Dermis microvascular lymphatic vessel endothelial cell (primary cell): ENCODE measurements at places on chromosomes 4 and X. TPM values are rescaled to one million over a fixed set of nuclear protein-coding genes. Genes with fewer than 3 reads are reported as not detected.
A peak's percentile ranks its signal among the peaks of the same experiment; 100 is the strongest.

PITX2 gene
- total RNA-seq: under 0.01 TPM in 1 of 2 replicates, not detected in the other

SLC10A4 gene
- total RNA-seq: under 0.01 and 0.13 TPM in 2 replicates

DNA sequence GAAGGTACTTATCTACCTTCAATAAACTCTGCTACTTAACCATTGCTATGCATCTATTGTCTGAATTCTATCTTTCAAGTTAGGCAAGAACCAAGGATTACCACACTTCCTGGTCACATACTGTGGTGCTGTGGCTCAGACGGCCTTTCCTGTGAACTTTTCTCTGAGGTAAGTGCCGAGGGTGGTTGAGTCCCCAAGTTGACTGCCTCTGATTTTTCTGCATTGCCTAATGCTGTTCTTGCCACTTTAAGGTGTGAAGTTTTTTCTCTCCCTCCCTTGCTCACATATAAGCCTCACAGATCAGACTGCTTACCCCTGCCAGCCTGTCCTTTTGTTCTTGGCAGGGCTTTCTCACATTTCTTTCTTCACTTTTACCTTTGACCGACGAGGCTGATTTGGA, 348.0 kb upstream of the POU3F4 start:
- DNase-seq: no peak

DCAF8L2 gene
- total RNA-seq: not detected in 2 replicates

NKX6-1 gene
- total RNA-seq: not detected in 2 replicates

DNA sequence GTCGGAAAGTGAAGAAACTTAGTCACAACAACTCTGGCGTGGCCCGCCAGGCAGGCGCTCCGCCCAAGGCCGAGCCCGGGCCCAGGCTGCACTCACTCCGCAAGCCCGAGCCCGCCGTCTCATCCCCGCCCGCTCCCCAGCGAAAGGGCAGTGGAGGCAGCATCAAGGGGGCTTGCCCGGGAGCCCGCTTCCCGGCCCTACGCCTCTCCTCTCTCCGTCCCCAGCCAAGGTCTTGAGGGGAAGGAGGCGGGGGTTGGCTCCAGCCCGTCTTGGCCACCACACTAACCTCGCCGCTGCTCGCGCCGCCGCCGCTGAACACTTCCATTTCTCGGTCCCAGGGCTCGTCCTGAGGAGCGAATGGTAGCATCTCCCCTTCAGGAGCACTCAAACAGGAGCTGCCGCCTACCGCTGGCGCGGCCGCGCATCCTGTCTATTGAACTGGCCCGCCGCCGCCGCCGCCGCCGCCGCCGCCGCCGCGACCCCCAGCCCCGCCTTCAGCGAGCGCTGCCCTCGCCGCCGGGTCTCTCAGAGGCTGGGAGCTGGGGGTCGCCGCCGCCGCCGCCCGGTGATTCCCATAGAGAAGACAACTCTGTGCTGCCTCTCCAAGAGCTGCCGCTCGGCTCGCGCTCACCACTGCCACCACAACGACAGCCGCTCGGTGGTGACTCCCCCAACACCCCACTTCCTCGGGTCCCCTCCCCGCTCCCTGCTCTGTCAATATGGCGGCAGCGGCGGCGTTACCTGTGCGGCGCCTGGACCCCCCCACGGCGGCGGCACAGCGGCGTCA, at the start of gene RPS6KA6:
Gene RPS6KA6, minus strand, starts transcription at position 667 of the 787 bp plus-strand sequence. Its CDS starts 300 bp downstream, at position 367.
- DNase-seq: peak; percentile 9

EDNRA gene
- 0.38 TPM in 1 of 2 replicates, not detected in the other for total RNA-seq

GRCh38 chrX:125883169-125883568, 282.9 kb downstream of the DCAF12L2 start:
- no peak for DNase-seq

ERVMER34-1 gene
- under 0.01 TPM in 2 replicates for total RNA-seq

NAP1L2 gene
- total RNA-seq: 1.3 and 1.7 TPM in 2 replicates

PABPC1L2A gene
- total RNA-seq: not detected in 2 replicates

NPY1R gene
- 0.13 TPM in 1 of 2 replicates, not detected in the other for total RNA-seq

DNA sequence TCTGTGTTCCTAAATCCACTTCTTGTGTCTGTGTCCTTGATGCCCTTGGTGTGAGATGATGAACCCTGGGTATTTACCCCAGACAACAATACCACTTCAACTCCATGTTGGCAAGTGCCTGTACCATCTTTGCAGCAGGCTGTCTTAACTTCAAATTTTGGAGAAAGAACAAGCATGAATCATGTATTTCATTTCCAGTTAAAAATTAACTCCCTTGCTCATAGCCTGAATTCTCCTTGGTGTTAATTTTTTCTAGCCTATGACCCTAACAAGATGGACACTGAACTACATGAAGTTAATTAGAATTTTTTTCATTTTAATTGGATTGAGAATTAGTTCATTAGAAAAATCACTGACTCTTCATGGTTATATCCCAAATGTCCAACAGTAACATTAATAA, 267.8 kb upstream of the INTU start:
- no peak for DNase-seq

RHOXF1 gene
- not detected in 2 replicates for total RNA-seq

DNA sequence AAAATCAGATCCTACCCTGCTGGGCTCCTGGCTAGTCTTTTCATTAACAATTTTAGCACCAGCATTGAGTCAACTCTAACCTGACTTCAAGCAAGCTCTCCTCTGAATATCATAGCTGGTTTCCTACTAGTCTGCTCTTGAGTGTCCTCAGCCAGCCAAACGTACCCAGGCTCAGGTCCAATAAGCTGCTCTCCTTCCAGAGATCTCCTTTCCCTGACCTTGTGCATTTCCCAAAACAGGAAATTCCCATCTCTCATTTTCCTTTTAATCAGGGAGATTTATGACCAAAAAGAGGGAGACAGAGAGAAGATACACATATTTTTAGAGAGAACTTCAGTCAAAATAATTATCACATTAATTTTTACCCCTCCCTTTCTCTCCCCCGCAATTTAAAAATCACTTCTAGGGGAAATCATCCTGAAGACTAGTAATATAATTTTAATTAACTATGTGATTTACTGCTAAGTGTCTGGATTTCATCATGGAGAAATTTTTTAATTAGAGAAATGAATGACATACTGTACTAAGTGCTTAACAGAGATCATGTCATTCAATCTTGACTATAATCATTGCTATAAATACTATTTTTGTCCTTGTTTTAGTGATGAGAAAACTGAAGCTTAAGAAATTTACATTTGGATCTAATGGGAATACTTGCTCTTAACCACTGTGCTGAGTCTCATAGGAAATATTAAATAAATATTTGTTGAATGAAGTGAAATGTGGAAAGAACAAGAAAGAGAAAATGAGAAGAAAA, 421.7 kb upstream of the INTU start:
- no peak for DNase-seq

DNA sequence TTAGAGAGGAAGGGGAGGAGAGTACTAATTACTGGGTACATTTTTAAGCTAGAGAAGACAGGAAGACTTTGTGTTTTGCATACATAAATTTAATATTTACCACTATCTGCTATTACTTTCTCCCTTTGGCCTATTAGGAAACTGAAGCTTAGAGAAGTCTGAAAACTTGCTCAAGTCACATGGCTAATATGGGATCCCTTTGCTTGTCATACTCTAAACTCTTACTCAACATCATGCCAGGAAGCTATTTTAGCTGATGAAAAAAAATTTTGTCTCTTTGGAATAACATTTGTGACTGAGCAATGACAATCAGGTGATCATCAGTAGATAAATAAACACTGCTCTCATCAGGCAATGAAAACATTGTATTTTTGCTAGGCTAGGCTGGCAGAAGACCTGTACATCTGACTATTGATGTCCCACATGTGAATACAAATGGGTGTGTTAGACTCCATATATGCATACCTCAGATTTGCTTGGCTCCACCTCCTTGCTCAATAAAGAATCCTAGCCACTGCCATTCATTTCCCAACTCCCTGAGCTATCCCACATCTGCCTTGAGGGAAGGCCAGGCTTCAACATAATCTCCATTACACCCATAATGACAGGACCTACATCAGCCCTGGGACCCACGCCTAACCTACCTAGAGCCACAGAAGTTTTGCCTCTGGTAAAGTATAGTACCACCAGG, 17.0 kb upstream of the DCLK2 start:
- no peak for DNase-seq

JCHAIN gene
- not detected in 2 replicates for total RNA-seq

- DNase-seq: peak; percentile 52
Observed at GRCh38 chrX:103398421-103398864, 22.1 kb downstream of the BEX3 start.

PFKFB1 gene
- 0.13 TPM in 2 replicates for total RNA-seq

DNA sequence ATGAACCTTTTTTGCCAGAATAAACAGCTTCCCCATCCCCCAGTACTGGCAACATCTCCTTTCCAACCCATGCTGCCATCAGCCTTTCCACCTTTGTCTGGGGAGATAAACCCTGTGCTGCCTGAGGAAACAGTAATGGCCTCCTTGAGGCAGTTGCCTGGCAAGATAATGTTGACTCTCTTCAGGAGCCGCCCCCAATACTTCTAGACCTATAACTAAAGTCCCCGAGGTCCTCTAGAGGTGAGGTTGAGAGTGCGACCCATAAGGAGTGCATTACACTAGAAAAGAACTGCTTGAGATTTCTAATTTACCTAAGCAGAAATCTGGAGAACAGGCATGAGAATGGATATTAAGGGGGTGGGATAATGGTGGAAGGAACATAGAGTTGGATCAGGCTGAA, 963.2 kb upstream of the PCDH7 start:
- no peak for DNase-seq

PNMA6F gene
- total RNA-seq: not detected in 2 replicates

DNA sequence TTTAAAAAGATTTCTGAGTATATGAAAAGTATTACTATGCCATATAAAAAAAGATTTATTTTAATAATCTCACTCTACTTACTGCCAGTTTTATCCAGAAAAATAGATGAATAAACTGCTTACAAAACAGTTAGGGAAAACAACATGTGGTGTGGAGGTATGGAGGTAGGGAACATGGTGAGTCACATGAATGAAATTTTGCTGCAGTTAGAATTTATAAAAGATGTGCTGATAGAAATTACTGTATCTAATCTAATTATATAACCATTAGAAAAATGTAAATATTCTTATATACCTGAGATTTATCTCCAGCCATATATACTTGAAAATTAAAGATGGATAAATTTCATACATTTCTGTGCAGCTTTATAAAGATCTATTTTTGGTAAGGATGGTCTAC, 184.0 kb upstream of the ANK2 start:
- no peak for DNase-seq

ARHGAP36 gene
- total RNA-seq: not detected in 2 replicates

DNA sequence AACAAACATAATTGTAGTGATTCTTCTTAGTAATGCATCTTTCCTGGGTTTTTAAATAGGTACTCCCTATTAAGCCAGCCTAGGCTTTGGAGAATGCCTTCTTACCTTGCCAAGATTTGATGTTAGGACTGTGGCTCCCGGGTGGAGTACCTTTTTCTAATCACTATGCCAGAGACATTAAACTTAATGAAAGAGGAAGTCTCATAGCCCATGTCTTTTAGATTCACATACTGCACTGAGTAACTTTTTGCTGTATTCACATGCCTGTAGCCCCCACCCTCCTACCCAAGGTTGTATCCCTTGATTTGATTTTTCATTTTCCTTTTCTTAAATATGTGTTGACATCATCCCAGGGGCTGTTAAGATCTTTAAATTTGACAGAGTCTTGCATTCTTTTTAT, 104.2 kb upstream of the TLR2 start:
- DNase-seq: no peak

PWWP3B gene
- total RNA-seq: not detected in 2 replicates

CT47A7 gene
- total RNA-seq: not detected in 2 replicates
